CD4-positive, CD25-positive, alpha-beta regulatory T cell (primary cell): ENCODE measurements at places on chromosomes 4 and X. TPM values are rescaled to one million over a fixed set of nuclear protein-coding genes. Genes with fewer than 3 reads are reported as not detected.
A peak's percentile ranks its signal among the peaks of the same experiment; 100 is the strongest.

- H3K27me3 ChIP-seq = no peaks in the 10 kb centered on the region
- no peak overlapping the region for H3K27ac ChIP-seq
- DNase-seq = no peak
- no peaks in the 10 kb centered on the region for H3K4me1 ChIP-seq
- H3K36me3 ChIP-seq = no peaks in the 10 kb centered on the region
- no peak overlapping the region for H3K4me3 ChIP-seq
Observed at GRCh38 chr4:185872747-185873380, 60.9 kb upstream of the SORBS2 start.

DNA sequence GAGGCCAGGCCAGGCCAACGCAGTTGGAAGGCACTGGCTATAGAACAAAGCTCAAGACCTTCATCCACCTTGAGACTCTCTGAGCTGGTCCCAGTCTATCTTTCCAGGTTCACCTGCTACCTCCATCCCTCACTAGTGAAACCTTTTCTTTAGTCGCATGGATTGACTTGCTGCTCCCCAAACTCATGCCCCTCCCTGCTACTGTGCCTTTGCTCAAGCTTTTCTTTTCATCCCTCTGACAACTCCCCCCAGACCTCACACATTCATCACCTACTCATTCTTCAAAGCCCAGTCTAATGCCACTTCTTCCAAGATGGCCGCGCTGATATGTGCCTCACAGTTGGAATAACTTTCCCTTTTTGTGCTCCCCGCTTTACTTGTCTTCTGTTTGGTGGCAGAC is 58.0 kb downstream of the CNGA2 start:
- no peaks in the 10 kb centered on the region for H3K4me1 ChIP-seq
- no peak for DNase-seq
- no peak overlapping the region for H3K4me3 ChIP-seq

DNA sequence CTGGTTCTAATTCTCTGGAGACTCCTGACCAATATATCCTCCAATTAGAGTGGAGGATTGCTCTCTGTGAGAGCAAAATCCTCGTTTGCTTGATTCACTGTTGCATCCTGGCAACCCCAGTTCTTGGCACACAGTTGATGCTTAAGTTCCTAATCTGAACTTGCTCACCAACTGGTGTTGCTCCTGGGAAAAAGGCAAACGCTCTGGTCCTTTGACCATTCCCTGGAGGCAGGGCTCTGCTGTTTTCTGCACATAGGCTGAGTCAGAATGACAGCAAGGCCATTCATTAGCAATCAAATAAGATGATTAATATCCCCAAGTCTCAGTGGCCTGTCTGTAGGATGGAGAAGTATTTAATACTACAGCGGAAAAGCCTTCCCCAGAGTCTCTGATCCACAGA is 172.7 kb upstream of the TBC1D9 start:
- DNase-seq = no peak
- H3K36me3 ChIP-seq = no peaks in the 10 kb centered on the region
- no peak overlapping the region for H3K27ac ChIP-seq
- H3K4me3 ChIP-seq = no peak overlapping the region

The KCNE5 gene
- total RNA-seq = not detected

- H3K27me3 ChIP-seq = no peaks in the 10 kb centered on the region
- no peak overlapping the region for H3K4me3 ChIP-seq
- H3K27ac ChIP-seq = no peak overlapping the region
- peaks cover 4% of the 10 kb centered on the region for H3K36me3 ChIP-seq
- no peak for DNase-seq
- no peaks in the 10 kb centered on the region for H3K4me1 ChIP-seq
Observed at GRCh38 chr4:119536572-119537528, 91.8 kb downstream of the PDE5A start.

The DSPP gene
- total RNA-seq = not detected

GRCh38 chr4:28665306-28665705 is 1804.7 kb downstream of the STIM2 start:
- H3K4me1 ChIP-seq = no peaks in the 10 kb centered on the region
- no peaks in the 10 kb centered on the region for H3K27me3 ChIP-seq
- H3K4me3 ChIP-seq = no peak overlapping the region
- no peak for DNase-seq
- H3K36me3 ChIP-seq = no peaks in the 10 kb centered on the region
- H3K27ac ChIP-seq = no peak overlapping the region

- no peak overlapping the region for H3K27ac ChIP-seq
- H3K4me1 ChIP-seq = no peaks in the 10 kb centered on the region
- no peak for DNase-seq
Observed at GRCh38 chr4:17941731-17942130, 79.8 kb downstream of the LCORL start.

DNA sequence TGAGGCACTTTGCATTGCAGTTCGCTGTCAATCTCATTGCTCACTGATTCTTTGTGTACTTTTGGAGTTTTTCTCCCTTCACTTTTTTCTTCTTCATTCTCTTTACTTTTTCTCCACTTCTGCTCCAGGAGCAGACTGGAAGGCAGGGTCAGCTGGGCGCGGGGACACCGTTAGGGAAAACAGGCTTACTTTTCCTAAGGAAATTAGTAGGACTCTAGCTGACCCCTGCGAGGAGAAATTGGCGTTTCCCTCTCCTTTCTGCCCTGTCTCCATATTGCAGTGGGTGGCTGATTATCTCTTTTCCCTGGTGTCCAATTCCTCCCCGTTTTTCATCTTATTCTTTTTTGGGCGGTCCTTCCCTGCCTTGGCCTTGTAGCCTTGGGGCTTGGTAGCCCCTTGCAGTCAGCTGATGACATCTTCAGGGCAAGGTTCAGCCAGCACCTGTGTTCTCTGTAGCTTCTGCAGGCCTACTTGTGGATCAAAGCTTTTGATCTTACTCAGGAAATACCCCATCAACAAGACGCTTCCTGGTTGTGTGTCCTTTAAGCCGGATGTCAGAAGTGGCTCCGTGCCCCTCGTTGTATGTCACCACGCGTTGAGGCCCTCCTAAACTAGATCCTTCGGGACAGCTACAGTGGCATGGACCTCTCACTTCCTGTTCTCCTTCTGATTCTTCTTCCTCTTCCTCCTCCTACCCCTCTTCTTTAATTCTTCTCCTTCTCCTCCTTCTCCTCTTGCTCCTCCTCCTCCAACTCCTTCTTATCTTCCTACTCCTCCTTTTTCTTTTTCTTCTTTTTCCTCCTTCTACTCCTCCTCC is 36.1 kb downstream of the NBDY start:
- peak overlapping the region; percentile 79 for H3K27ac ChIP-seq
- no peak for DNase-seq
- H3K36me3 ChIP-seq = no peaks in the 10 kb centered on the region

The ZXDA gene
- total RNA-seq = 20.0 TPM

The CDX4 gene
- not detected for total RNA-seq

- H3K27me3 ChIP-seq = peaks cover 4% of the 10 kb centered on the region
- H3K4me1 ChIP-seq = no peaks in the 10 kb centered on the region
- H3K4me3 ChIP-seq = no peak overlapping the region
- DNase-seq = no peak
Observed at GRCh38 chr4:76597423-76597979, 162.5 kb downstream of the SHROOM3 start.

DNA sequence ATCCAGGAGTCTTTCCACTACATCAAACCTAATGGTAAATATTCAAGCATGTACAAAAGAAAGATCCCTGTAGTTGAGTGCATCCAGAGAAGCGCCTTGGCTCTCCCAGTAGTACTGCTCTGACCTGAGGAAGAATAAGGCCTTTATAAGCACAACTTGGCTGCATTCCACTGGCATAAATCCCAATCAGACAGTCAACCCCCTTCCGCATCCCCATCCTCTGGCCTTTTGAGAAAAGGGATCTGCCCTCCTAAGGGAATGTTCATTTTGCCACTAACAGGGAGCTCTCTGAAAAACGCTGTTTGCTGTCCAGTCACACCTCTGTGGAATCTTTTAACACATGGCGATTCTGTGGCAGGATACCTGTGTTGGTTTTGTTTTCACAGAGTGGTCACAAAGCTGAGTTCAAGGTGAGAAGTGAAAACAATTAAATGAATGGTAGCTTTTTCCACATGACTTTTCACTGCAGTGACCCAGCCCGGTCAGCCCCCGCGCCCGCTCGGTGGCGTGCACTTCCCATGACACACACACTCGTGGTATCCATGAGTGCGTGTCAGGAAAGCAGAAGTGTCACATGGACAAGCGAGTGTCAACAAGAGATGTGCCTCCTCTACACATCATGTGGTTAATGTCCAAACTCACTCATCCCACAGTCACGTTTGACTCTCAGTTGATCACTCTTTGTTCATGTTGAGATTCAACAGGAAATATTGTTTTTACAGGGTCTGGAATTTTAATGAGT is 112.2 kb upstream of the ENPP6 start:
- H3K4me1 ChIP-seq = peaks cover 7% of the 10 kb centered on the region
- no peaks in the 10 kb centered on the region for H3K36me3 ChIP-seq
- H3K4me3 ChIP-seq = no peak overlapping the region
- H3K27ac ChIP-seq = no peak overlapping the region
- H3K27me3 ChIP-seq = no peaks in the 10 kb centered on the region
- no peak for DNase-seq

The MAGEE1 gene
- total RNA-seq = 5.9 TPM
